Body of pancreas (tissue), 4 donors: ENCODE measurements at places on chromosomes 4 and X. TPM values are rescaled to one million over a fixed set of nuclear protein-coding genes. Genes with fewer than 3 reads are reported as not detected.

DNA sequence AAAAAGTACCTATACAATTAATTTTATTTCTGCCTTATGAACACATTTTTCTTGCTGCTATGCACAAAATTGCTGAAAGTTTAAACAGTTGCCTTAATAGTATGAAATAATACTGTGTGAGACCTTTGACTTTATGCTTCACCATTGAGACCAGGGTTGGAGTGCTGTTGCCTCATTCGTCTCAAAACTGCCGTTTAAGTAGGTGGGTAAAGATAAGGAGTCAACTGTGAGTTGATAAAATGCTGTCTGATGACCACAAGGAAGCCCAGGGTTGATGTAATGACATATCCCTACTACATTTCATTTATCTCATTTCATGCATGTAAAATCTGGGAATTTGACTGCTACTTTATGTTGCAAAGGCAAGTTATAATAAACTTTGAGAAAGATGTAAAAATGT, 23.4 kb downstream of the STK26 start:
- H3K36me3 ChIP-seq: no peaks in the 10 kb centered on the region
- H3K27me3 ChIP-seq: no peaks in the 10 kb centered on the region
- DNase-seq: no peak
- no peak overlapping the region for H3K4me3 ChIP-seq

MND1 gene
- 1.0 TPM for total RNA-seq

GRCh38 chr4:71261633-71262121, 77.1 kb upstream of the SLC4A4 start:
- DNase-seq: no peak
- peak overlapping the region; percentile 68 for H3K27ac ChIP-seq
- H3K36me3 ChIP-seq: no peaks in the 10 kb centered on the region
- H3K4me3 ChIP-seq: no peak overlapping the region
- peaks cover 23% of the 10 kb centered on the region for H3K4me1 ChIP-seq

GRCh38 chrX:47177079-47177478, 16.6 kb upstream of the UBA1 start:
- peaks cover 6% of the 10 kb centered on the region for H3K36me3 ChIP-seq
- H3K4me1 ChIP-seq: no peaks in the 10 kb centered on the region
- DNase-seq: no peak
- H3K27ac ChIP-seq: no peak overlapping the region
- no peaks in the 10 kb centered on the region for H3K27me3 ChIP-seq

DNA sequence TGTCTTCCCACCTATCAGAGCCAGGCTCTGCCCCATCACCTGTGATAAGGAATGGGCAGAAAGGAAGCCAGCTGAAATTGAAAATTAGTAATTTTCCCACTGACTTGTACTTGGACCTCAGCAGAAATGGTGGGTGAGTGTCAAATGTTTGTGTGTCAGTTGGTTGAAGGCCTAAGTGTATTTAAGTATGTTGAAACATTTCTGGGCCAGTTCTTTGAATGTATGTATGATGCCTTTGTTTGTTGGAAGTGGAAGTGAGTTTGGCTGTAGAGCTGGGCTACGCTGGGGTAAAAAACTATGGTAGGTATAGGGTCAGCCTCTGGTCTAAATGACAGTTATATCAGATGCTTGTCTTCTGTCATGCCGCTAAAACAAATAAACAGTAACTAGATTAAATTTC, 27.7 kb downstream of the JADE1 start:
- H3K36me3 ChIP-seq: no peaks in the 10 kb centered on the region
- H3K27me3 ChIP-seq: no peaks in the 10 kb centered on the region
- H3K27ac ChIP-seq: peak overlapping the region; percentile 37

DNA sequence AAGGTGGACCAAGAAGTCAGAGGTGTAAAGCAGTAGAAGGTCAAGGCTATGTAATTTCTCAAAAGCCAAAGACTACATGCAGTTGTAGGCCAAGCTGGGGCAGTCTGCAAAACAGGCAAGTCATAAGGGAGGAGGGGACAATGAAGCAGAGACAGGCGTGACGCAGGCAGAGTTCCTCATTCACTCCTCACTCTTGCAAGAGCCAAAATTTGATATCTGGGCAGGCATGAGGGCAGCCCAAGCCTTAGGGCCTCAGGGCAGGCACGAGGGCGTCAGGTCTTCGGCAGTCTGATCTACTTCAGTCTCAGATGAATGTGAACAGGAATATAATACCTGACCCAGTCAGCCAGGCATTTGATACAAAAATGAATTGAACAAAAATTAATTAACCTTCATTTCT, 86.4 kb upstream of the AGA start:
- no peak overlapping the region for H3K4me3 ChIP-seq
- no peaks in the 10 kb centered on the region for H3K27me3 ChIP-seq
- no peak overlapping the region for H3K27ac ChIP-seq
- no peak for DNase-seq

DNA sequence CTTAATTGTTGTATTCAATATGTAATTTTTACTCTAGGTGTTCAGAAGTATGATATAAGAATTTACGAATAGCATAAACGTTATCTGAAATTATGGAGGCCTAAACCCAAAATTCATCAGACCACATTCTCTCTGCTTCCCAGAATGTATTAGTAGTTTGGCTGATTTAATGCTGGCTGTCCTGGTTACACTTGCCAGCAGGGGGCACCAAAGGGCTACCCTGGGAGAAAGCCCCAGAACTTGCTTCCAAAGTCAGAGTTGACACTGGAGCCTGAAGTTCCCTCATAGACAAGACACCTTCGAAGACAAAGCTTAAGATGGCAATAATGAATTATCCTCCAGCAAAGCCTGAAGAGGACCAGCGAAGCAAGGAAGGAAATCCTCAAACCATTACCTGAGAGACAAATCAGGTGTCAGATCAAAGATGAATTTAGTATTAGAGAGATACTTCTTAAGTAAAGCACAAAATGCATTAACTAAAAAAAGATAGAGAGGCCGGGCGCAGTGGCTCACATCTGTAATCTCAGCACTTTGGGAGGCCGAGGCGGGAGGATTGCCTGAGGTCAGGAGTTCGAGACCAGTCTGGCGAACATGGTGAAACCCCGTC, 11.3 kb upstream of the ANOS1 start:
- no peak overlapping the region for H3K4me3 ChIP-seq
- peak; percentile 64 for DNase-seq
- no peaks in the 10 kb centered on the region for H3K36me3 ChIP-seq
